ENCODE measurements at places on chromosomes 7 and 10.

DNA sequence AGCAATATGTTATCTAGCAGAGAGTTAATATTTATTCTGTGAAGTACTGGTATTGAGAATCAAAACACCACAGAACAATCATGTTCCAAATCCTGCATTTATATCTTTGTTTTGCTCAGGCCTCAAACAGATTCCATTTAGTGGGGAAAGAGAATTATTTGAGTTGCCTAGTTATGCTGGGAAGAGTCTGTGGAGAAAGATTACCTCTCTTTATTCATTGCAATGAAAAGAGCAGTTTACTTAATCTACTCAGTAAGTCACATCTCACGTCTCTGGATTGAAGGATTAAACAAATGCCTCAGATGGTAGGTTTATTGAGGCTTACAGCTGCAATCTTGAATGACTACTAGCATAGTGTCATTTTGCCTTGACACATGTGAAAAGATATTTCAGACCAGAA is 76.4 kb downstream of the RUNDC3B start:
- no peak for DNase-seq

DNA sequence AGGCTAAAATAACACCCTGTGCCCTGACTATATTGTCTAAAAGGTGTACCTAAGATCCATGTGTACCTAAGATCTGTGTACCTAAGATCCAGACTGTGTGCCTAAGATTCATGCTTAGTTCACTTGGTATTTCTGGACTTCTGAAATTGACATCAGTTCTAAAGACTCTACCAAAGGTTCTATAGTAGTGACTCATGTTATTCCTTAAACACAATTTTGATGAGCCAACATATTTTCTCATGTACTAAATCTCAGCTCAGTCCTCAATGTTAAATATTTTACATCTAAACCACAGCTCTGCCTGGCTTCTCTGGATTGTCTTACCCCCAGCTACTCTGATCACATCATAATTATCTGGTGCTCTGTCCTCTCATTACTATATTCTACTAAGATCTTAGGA is 802.3 kb upstream of the SORCS1 start:
- no peak for DNase-seq

DNA sequence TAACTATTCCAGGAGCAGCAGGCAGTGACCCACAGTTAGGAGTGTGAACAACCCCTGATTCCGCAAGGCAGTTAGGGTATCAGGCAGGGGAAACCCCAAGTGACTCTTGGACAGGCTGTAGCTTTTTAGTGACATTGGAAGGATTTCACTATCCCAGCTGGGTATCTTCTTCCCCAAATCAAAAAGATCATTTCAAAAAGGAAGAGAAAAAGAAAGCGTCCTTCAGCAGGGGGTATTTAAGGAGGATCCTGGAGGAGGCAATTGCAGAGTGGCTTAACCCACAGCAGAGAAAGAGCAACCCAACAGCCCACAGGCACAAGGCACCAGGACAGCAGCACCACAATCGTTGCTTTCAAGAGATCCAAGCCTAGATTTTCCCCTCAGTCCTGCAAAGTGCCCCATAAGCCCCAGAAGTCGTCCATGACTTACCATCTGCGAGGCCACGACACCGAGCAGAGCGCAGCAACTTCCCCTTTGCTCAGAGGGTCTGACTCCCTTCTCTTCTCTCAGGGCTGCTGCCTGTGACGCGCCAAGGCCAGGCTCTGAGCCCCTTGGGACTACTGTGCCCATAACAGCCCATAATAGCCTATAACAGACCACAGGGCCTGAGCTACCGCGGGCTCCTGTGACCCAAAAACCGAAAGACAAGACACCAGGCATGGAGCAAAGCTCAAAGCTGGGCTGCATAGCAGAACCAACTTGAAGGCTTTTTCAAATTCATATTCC is 19.8 kb downstream of the PIK3AP1 start:
- no peak for DNase-seq

GRCh38 chr10:76679030-76679429 is 958.6 kb downstream of the KCNMA1 start:
- no peak for DNase-seq

GRCh38 chr10:80468002-80468401 is 13.9 kb downstream of the TSPAN14 start:
- no peak for DNase-seq

DNA sequence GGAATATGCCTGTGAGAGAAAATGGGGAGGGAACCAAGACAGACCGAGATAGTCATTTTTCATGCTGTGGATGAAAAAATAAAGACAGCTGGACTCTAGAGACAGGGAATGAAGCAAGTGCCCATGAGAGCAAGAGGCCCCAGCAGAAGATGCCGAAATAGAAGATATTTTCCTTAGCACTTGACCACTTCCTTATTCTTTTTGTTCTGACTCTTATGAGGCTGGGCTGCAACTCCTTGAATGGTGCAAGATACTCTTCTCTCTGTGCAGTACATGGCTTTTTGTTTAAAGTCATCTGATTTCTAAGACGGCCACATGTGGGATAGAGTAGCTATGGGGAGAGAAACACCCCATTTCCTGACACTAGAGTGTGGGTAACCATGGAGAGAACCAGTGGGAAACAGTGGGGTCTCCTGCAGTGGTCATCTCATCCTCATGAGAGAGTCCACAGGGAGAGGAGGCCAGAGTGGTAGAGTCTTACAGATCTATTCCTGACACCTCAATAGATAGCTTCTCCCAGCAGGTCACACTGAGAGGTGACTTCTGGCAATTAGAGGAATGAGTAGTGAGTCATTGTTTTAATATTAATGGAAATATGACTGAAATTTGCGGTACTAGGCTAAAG is 18.0 kb upstream of the VCL start:
- no peak for DNase-seq

DNA sequence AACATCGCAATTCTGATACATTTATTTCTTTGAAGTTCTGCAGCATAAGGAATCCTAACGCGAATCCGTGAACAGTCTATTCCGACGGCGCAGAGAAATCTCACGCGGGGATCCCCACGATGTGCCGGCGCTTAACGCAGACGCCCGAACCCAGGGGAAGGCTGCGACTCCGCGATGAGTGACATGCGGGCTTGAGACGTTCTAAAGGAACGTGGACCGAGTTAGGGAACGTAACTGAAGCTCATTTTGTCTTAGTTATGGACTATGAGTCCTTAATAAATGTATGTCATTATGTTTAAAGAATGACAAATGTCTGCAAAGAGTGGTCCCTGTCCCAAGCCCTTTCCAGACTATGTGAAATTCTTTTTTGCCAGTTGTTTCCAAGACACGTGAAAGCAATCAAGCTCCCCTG is 995 bp upstream of the PARD3 start:
- DNase-seq = no peak

GRCh38 chr7:41581041-41581440 is 121.8 kb downstream of the INHBA start:
- DNase-seq = no peak
